ENCODE measurements at places on chromosomes 7 and 10.

GRCh38 chr7:22005151-22005550, 59.5 kb upstream of the CDCA7L start:
- no peak for DNase-seq

DNA sequence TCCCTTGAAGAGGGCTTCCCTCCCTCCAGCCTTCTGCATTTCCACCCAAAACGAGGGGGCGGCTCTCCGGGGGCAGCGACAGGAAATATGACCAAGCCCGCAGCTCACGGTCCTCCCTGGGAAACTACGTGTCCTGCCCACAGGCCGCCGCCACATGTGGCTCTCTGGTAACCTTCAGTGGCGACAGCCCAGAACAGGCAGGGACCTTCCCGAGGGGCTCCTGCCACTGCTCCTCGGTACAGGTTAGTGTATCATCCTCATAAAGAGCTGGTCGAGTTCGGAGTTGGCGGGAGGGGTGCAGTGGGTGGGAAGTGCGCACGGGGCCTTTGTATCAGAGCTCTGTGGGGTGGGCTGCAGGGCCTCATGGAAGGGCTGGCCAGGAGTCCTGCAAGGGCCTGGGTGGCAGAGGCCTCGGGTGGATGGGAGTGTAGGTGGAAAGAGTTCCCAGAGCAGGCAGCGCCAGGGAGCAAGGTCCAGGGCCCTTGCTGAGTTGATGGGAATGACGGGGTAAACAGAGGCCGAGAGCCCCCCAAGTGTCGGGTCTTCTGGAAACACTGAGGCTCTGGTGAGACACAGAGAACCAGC, 66.0 kb downstream of the TCERG1L start:
- no peak for DNase-seq

DNA sequence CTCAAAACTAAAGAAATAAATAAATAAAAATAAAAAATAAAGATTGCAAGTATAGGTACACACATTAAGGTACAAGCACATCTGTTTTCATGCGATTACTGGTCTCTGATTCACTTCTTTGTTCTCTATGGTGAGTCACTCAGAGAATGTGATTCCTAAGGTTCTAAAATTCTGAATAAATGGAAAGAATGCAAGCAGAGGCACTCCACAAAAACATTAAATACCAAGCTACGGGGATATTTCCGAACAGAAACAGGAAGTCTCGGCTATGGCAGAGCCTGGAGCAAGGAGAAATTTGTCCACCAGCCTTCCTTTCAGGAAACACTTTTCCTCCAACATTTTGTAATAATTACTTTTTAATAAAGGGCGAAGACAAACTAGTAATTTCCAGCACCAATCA, 1.4 kb downstream of the VOPP1 start:
- DNase-seq, result peak; percentile 23

- no peak for DNase-seq
These were observed 2.4 kb downstream of the PURB start for GRCh38 chr7:44882899-44883298.

DNA sequence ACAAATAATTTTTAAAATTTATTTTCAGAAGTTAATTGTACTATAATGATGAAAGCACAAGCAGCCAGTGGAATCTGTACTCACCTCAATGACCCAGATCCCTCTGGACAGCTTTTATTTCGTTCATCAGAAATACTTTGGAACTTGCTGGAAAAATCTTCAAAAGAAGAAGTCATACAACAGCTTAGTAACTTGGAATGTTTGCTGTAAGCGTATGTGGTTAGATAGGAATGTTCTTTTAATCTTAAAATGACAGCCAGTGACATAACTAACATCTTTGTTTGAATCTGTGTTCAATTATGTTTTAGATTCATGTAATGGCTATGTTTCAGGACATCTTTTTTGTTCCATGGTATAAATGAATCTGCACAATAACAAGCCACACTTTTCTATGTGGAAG, 26.8 kb downstream of the CFAP69 start:
- no peak for DNase-seq

DNA sequence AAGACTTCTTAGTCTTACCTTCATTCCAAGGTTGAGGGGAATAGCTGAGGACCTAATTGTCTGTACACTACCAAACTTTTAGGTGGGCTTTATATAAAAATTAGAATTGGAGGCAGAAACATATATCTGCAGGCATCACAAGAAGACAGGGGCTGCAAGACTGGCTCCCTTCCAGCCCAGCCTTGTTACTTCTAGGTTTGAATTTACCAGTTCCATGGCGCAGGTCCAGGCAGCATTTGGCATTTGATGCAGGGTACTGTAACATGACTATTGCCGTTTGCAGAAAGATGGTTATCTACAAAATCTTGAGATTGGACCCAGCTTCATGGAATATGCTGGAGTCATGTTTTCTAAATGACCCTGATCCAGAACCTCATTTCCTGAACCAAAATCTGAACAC, 105.4 kb upstream of the RHOBTB1 start:
- DNase-seq, result no peak

- no peak for DNase-seq
These were observed 58.1 kb downstream of the SVIL start for GRCh38 chr10:29576681-29577080.

DNA sequence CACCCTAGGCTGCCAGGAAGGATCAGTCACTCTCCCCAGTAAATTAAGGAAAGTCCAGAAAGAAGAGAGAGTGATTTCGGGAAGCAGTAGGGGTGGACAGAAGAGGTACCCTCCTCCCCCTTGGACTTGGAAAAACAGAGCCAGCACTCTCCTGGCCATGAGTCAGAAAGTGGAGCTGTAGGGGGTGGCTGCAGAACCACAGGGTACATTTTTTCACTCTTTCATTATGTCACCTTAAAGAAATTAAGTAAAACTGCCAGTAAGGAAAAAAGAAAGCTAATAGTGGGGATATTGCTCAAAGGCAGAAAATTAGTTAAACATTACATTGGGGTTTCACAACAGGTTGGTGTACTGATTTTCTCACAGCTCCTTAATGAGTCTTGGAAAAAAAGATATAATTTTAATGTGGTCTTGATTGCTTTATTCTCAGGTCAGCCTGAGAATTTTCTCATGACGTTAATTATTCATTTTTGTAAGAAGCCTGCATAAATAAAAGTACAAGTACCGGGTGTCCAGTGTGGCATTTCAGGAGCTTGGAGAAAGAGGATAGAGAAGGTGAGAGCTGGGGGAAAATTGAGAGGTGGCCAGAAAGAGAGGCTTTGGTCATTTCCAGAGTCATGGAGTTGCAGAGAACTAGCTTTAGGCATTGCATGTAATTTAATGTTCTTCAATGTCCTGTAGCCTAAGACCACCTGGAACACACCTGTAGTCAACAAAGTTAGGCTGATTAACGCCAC, 23.2 kb upstream of the AOAH start:
- no peak for DNase-seq

DNA sequence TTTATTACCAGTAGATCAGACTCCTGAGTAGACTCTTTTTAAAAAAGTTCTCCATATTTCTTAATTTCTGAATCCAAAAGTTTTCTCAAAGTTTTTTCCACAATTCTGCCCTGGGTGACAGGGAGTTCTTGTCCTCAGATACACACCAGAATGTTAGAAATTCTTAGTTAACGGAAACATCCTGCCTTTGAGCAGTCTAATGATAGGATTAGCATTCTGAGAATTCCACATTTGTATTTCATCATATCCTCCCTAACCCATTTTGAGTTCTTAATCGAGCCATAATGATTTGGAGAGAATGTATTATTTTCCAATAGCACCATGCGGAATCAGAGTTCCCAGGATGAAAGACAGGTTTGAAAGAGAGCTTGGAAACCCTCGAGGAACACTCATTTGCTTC, 28.9 kb upstream of the MRPS33 start:
- DNase-seq, result no peak

DNA sequence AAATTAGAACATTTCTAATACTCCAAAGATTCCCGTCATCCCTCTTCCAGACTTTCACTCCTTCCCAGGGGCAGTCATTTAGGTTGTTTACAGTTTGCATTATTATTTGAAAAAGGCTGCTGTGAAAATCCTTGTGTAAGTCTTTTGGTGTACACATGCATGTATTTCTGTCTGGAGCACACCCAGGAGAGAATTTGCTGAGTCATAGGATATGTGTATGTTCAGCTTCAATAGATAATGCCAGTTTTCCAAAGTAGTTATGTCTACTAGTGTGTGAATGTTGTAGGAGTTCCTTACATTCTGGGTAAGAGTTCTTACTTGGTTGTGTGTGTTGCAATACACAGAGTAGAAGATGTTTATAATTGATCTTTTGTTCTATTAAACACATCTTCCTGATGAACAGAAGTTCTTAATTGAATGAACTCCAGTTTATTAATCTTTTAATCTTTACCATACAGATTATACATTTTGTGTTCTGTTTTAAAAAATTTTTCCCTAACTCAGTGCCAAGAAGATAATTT, 25.3 kb downstream of the CROT start:
- no peak for DNase-seq

DNA sequence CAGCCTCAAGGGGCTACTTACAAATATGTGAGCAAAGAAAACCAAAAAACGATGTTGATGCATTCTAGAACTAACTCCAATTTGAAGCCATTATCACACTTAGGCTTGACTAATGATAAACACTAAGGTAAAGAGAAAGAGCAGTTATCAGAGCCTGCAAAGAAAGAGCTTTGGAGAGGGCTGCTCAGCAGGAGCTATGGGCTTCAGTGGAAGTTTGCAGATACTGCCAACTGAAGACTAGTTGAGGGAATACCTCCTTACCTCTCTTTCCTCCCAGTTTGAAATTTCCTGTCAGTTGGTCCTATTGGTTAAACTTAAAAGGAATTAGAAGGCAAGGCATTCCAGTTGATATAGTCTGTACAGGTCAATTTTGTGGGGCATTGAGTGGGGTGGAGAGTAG, 498.1 kb upstream of the POT1 start:
- no peak for DNase-seq

GRCh38 chr7:29851487-29851886, 45.2 kb downstream of the WIPF3 start:
- no peak for DNase-seq

DNA sequence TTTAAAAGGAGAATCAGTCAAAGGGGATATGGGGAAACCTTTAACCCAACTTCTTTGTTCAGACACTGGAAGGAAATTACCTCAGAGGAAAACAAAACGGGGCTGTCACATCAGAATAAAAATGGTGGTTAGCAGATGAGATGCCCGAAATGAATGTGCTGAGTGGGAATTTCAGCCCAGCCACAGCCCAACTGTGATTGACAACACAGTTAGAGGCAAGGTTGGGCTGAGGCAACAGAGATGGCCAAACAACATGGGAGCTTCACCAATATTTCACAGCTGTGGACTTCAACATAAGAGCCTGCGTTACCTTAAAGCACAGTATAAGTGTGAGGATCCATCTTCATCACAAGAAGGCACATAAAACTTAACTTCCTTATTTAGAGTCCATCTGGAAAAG, 133.5 kb upstream of the PTPRZ1 start:
- DNase-seq, result no peak

GRCh38 chr7:157784041-157784835, 447.4 kb downstream of the DNAJB6 start:
- DNase-seq, result no peak

DNA sequence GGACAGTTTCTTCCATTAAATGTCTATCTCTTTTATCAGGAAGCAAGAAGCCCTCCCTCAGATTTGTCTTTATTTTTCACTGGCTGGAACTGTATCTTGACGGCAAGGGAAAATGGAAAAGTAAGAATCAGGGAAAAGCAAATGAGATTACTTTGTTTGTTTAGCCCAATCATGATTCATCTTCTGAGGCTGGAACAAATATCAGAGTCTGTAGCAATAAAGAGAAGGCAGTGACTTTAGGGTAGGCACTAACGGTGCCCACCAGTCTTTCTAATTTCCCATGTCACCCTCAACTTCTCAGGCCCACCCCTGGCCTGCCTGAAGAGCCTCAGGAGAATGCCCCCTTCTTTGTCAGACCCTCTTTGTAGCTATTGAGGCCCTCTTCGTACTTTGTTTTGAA, 36.3 kb upstream of the GOLGA7B start:
- DNase-seq, result no peak

GRCh38 chr7:151135525-151135845, 32.0 kb downstream of the GBX1 start:
- DNase-seq, result no peak

DNA sequence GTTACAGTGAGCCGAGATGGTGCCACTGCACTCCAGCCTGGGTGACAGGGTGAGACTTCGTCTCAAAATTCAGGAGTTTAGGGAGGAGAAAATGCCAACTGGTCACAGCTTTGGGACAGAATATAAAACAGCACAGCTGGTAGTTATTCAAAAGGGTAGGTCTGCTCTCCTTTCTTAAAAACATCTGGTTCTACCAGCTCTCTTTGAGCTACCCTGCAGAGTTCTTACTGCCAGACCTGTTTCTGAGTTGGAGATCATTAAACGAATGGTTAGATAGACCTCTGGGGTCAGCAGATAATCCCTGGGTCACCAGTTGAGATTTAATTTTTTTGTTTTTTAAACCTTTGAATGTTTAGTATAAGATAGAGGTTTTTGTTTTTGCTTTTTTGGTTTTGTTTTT, 52.6 kb downstream of the MCU start:
- DNase-seq, result no peak

DNA sequence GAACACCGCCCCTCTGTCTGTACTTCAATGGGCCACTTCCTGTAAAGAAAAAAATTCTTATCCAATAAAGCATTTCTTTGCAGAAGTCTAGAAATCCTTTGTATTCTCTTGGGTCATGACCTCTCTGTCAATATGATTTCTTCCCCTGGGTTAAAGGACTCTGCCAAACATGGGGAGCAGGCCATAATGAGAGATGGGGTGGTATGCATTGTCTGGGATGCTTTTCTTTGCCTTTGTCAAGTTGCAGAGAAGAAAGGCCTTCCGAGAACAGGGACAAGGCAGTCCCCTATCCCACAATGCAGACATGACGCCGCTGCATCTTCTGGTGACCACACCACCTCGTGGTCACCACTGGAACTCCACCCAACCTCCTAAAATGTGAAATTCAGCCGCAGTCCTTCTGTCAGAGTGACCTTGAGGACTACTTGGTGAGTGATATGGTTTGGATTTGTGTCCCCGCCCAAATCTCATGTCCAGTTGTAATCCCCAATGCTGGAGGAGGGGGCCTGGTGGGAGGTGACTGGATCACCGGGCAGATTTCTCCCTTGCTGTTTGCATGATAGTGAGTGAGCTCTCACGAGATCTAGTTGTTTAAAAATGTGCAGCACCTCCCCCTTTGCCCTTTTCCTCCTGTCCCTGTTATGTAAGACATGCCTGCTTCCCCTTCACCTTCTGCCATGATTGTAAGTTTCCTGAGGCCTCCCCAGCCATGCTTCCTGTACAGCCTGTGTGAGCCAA, 15.2 kb upstream of the FRMPD2 start:
- peak; percentile 67 for DNase-seq

- no peak for DNase-seq
These were observed 37.0 kb upstream of the RET start for GRCh38 chr10:43039624-43040481.

GRCh38 chr7:112995059-112995824, 91.4 kb downstream of the GPR85 start:
- DNase-seq, result no peak

DNA sequence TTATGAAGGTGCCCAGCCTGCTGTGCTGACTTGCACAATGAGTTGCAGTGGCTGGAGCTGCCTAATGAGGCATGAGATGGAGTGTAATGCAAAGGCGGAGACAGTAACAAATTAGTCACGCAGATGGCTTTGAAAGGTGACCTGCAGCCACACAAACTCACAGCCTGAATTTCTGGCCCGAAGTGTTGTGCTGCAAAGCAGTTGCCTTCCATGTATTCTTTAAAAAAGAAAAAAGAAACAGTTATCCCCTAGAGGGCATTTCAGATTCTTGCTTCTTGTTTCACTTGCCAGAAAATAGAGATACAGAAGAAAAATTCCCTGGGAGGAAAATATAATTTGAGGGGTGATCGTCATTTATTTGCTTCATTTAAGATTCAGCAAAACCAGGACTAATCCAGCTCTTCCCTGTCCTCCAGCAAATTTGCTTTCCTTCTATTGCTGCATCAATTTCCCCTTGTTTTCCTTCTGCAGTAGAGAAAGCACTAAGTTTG, 239.9 kb downstream of the ADRA2A start:
- no peak for DNase-seq

Measured in stimulated activated CD8-positive, alpha-beta memory T cell treated with anti-CD3 and anti-CD28 coated beads, Interleukin-4, amount 100 ng/mL, for 48 hours (primary cell).